ENCODE measurements at places on chromosomes 12 and 14. TPM values are rescaled to one million over a fixed set of nuclear protein-coding genes. Genes with fewer than 3 reads are reported as not detected.

GRCh38 chr14:101821528-101821927 is 60.0 kb downstream of the PPP2R5C start:
- H3K27ac ChIP-seq = peak overlapping the region; percentile 91
- H3K4me3 ChIP-seq = no peak overlapping the region
- H3K27me3 ChIP-seq = no peaks in the 10 kb centered on the region
- DNase-seq = no peak

DNA sequence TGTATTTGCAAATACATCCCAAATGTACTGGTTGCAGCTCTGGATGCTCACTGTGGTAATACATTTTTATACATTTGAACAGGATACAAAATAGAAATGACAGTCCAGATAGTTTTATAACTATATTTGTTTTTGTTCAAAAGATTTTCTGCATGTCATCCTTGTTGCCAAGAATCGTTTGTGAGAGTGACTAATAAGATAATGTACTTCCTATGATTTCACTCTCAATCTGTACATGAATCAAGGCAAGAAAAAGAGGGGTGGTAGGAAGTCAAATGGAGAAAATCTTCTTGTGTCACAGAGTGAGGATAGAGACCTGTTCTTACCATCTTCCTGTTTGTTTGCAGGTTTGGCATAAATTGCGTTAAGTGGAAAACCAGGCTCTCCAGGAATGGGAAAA is 13.9 kb downstream of the ARPC3 start:
- no peaks in the 10 kb centered on the region for H3K27me3 ChIP-seq
- no peak overlapping the region for H3K4me3 ChIP-seq
- H3K27ac ChIP-seq = no peak overlapping the region
- no peak for DNase-seq
- peaks cover 73% of the 10 kb centered on the region for H3K36me3 ChIP-seq

GRCh38 chr12:67354966-67355365 is 85.8 kb downstream of the CAND1 start:
- no peak overlapping the region for H3K27ac ChIP-seq
- peaks cover 29% of the 10 kb centered on the region for H3K4me1 ChIP-seq
- H3K36me3 ChIP-seq = no peaks in the 10 kb centered on the region
- no peaks in the 10 kb centered on the region for H3K27me3 ChIP-seq

DNA sequence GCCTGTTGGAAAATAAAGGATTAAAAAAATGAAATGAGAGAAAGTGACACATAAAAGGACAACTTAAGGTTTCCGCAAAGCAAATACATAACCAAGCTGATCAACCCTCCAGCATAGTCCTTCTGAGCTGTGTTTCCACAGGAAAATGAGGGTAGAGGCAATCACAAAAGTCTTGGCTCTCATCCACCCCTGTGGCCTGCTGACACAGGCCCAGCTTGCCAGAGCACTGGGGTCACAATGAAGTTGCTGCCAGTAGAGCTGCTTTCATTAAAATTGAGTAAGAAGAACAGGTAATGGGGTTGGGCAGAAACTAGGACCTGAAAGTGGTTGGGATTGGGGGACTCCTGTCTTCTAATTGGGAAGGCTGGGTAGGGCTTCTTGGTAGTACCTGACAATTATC is 65.9 kb downstream of the RERG start:
- DNase-seq = no peak
- peaks cover 49% of the 10 kb centered on the region for H3K4me1 ChIP-seq
- no peaks in the 10 kb centered on the region for H3K36me3 ChIP-seq
- no peak overlapping the region for H3K4me3 ChIP-seq
- no peaks in the 10 kb centered on the region for H3K27me3 ChIP-seq

EPYC gene
- not detected for total RNA-seq

- DNase-seq = peak; percentile 79
- H3K27ac ChIP-seq = no peak overlapping the region
- H3K4me3 ChIP-seq = no peak overlapping the region
- no peaks in the 10 kb centered on the region for H3K4me1 ChIP-seq
Measured at GRCh38 chr12:7210642-7211151, 21.2 kb downstream of the PEX5 start.

DNA sequence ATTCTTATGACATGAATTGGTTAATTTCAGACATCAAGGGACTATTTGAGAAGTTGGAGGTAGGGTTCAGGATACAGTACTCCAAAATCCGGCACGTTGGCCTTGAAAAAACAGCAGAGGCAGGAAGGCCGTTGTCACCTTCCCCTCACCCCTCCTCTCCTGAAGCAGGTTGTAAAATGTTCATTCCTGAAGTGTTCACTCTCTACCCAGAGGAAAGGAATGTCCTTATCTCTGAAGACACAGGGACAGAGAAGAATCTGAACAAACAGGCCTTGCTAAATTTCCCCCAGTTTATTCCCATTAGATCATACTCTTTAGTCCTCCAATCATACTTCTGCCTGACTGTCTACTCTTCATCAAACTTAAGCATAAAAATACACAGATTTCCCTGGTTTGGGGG is 313.6 kb downstream of the ZFP36L1 start:
- H3K27me3 ChIP-seq = no peaks in the 10 kb centered on the region
- H3K36me3 ChIP-seq = no peaks in the 10 kb centered on the region
- no peak overlapping the region for H3K4me3 ChIP-seq
- H3K27ac ChIP-seq = no peak overlapping the region
- no peak for DNase-seq
- peaks cover 6% of the 10 kb centered on the region for H3K4me1 ChIP-seq

- no peak for DNase-seq
- no peaks in the 10 kb centered on the region for H3K27me3 ChIP-seq
- no peaks in the 10 kb centered on the region for H3K36me3 ChIP-seq
Measured at GRCh38 chr14:62592877-62593276, 452.4 kb downstream of the KCNH5 start.

TSPAN11 gene
- total RNA-seq = 17.8 TPM

DNA sequence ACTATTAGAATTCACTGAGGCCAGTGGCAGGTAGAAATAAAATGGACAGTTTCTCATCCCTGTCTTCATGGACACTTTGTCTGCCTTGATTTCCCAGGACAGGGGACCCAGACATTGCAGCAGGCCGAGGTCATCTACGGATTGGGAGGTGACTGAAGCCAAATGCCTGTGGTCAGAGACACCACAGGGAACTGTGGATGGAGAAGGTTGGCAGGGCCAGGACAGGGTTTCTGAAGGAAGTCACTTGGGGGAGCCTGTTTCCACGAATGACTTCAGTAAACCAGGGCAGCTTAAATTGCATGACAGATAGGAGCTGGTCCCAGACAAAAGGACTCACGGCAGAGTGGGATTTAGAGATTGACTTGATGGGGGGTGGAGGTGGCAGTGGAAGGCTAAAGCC is 224.9 kb downstream of the NTF3 start:
- H3K27ac ChIP-seq = no peak overlapping the region
- DNase-seq = no peak
- H3K4me3 ChIP-seq = no peak overlapping the region
- H3K27me3 ChIP-seq = no peaks in the 10 kb centered on the region

ACSM4 gene
- total RNA-seq = not detected

GRCh38 chr12:15274561-15274967 is 47.7 kb upstream of the PTPRO start:
- DNase-seq = no peak
- H3K27me3 ChIP-seq = no peaks in the 10 kb centered on the region
- peaks cover 28% of the 10 kb centered on the region for H3K4me1 ChIP-seq
- no peak overlapping the region for H3K4me3 ChIP-seq
- no peak overlapping the region for H3K27ac ChIP-seq

RFX4 gene
- total RNA-seq = not detected

GRCh38 chr12:28787151-28787550 is 361.9 kb upstream of the FAR2 start:
- H3K36me3 ChIP-seq = no peaks in the 10 kb centered on the region
- H3K27me3 ChIP-seq = no peaks in the 10 kb centered on the region
- no peak overlapping the region for H3K4me3 ChIP-seq
- no peak overlapping the region for H3K27ac ChIP-seq
- H3K4me1 ChIP-seq = no peaks in the 10 kb centered on the region

ASB2 gene
- 107 TPM for total RNA-seq

CCDC175 gene
- total RNA-seq = not detected

DNA sequence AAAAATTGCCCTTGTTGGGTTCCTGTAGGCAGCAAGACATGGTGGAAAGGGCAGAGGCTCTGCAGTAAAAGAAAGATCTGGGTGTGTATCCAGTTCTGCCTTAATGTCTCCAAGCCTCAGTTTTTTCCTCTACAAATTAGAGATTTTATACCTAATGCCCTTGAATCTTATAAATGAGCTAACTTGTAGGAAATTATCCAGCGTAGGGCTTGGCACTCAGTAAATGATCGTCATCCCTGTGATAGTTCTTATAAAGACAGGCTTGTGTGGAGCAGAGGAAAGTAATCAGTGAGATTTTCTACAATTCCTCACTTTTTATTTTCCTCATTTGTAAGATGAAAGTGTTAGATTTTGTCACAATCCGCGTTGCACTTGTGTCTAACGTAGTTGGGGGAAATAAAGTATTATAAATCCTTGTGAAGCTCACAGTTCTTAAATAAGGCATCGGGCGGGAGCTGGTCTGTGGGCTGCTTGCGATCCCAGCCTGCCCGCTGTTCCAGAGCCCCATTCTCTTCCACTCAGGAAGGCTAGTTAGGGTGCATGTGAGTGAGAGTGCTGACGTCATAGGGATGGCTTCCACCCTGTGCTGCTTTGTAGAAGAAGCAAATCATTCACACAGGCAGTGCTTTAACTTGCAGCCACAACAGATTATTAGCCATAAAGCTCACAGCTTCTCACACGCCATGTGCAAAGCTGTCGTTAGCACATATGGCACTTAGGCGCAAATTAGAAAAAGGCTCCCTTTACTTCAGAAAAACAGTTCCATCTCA is 87.6 kb downstream of the EML1 start:
- H3K27me3 ChIP-seq = no peaks in the 10 kb centered on the region
- H3K36me3 ChIP-seq = peaks cover 20% of the 10 kb centered on the region
- H3K27ac ChIP-seq = no peak overlapping the region
- H3K4me3 ChIP-seq = no peak overlapping the region
- no peak for DNase-seq

GUCY2C gene
- total RNA-seq = not detected

CLEC4A gene
- total RNA-seq = 2.2 TPM

- peak overlapping the region; percentile 24 for H3K4me3 ChIP-seq
- peaks cover 15% of the 10 kb centered on the region for H3K4me1 ChIP-seq
- no peaks in the 10 kb centered on the region for H3K36me3 ChIP-seq
Measured at GRCh38 chr12:107109726-107110719, 16.7 kb upstream of the CRY1 start.

INHBE gene
- not detected for total RNA-seq

DNA sequence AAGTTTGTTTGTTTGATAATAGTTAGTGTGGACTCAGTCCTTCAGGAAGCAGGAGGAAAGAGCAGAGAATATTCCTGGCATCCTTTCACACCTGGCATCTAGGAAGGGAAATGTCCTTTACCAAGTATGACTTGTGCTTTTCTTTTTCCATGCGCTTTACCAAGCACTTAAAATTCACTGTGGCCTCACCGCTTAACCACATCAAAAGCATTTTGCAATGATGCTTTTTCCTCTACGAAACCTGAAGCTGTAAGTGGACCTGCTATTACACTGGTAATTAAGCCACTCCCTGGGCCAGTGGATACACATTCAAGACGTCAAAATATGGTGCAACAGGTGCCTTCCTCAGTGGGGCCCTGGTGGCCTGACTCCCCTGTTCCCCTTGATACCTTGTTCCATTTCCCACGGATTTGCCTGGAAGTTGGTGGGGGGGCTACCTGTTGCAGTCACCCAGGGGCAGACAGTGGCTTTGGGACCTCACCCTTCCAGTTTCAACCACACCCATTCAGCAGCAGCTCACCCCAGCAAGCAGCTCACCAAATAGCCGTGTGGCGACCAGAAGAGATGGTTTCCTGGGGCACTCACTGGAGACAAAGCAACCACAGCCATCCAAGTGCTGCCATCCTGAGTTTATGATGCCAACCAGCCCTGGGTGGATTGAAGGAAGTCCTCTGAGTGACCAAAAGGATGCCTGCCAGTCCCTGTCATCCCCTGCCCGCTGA is 14.2 kb upstream of the FZD10 start:
- H3K4me1 ChIP-seq = no peaks in the 10 kb centered on the region
- no peak overlapping the region for H3K27ac ChIP-seq
- no peak overlapping the region for H3K4me3 ChIP-seq
- DNase-seq = no peak
- H3K36me3 ChIP-seq = no peaks in the 10 kb centered on the region

GRCh38 chr14:60645126-60645741 is 4.0 kb downstream of the SIX1 start:
- no peak overlapping the region for H3K4me3 ChIP-seq
- peaks cover 39% of the 10 kb centered on the region for H3K4me1 ChIP-seq
- no peak for DNase-seq
- no peaks in the 10 kb centered on the region for H3K36me3 ChIP-seq
- no peak overlapping the region for H3K27ac ChIP-seq

DNA sequence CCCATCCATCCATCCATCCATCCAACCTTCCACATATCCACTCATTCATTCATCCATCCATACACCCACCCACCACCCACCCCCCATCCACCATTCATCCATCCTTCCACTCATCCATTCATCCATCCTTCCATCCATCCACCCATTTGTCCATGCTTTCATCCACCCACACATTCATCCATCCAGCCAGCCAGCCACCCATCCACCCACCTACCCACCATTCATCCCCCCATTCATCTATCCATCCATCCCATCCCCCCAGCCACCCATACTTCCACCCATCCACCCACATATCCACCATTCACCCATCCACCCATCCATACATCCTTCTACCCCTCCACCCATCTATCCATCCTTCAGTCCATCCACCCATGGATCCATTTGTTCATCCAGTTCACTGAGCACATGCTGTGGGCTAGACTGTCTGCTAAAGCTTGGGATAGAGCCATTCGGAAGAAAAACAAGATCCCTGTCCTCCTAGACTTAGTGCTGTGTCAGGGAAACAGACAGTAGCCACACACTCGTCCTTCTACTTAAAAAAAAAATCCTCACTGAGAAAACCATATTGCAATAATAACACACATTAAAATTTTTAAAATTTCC is 377.5 kb downstream of the ADGRD1 start:
- DNase-seq = peak; percentile 62
- no peak overlapping the region for H3K4me3 ChIP-seq
- no peak overlapping the region for H3K27ac ChIP-seq
- no peaks in the 10 kb centered on the region for H3K4me1 ChIP-seq

CLEC2A gene
- not detected for total RNA-seq

DNA sequence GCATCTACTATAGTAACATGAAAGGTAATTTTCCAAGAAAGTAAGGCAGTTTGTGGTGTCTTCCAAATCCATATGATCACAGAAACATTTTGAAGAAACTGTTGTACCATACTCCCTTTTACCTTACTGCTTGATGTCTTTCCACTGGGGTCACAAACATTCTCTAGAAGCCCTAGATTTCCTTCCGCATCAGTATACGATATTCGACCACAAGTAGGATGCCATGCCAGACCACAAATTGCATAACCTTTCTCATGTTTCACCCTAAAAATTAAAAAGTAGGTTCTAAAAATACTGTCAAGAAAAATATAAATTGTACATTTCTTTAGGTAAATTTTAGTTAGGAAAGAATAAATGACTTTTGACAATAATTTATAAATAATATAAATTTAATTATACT is 26.5 kb downstream of the WDHD1 start:
- no peak for DNase-seq
- no peak overlapping the region for H3K27ac ChIP-seq
- no peaks in the 10 kb centered on the region for H3K4me1 ChIP-seq
- H3K27me3 ChIP-seq = no peaks in the 10 kb centered on the region
- no peak overlapping the region for H3K4me3 ChIP-seq

- H3K36me3 ChIP-seq = peaks cover 43% of the 10 kb centered on the region
- no peaks in the 10 kb centered on the region for H3K27me3 ChIP-seq
- DNase-seq = no peak
- no peak overlapping the region for H3K4me3 ChIP-seq
Measured at GRCh38 chr14:39396448-39396847, 35.8 kb downstream of the FBXO33 start.

FBXO34 gene
- 19.6 TPM for total RNA-seq
